ENCODE measurements at places on chromosomes 5 and 9.

GRCh38 chr9:69393425-69393824, 68.4 kb downstream of the ENTREP1 start:
- no peak for DNase-seq

GRCh38 chr5:128376577-128376976, 161.5 kb downstream of the FBN2 start:
- DNase-seq, result peak; percentile 61

DNA sequence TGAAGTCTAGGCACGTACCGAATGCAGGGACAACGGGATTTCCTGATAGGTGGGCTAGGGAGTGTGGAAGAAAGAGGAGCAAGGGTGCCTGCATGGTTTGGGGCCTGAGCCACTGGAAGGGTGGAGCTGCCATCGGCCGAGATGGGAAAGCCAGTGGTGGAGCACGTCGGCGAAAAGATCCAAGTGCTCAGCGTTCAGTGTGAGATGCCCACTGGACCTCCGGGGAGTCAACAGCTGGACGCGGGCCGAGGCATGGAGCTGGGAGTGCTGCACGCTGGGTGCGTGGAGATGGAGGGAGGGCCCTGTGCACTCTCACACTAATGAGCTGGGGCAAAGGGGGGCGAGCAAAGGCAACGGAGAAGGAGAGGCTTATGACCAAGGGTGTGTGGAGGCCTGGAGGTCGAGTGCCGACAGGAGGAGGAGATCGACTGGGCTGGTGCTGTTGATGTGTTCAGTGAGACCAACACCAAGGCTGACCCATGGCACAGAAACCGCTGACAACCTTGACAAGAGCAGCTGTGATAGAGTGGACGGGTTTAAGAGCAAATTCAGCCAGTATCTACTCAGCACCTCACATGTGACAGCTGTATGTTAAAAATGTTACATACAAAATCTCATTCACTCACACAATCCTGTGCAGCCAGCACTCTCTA, 85.7 kb downstream of the STK10 start:
- no peak for DNase-seq

- peak; percentile 89 for DNase-seq
Observed at GRCh38 chr5:157370967-157371366, 89.0 kb upstream of the NIPAL4 start.

GRCh38 chr5:32984851-32985610, 273.9 kb downstream of the NPR3 start:
- DNase-seq, result peak; percentile 61

DNA sequence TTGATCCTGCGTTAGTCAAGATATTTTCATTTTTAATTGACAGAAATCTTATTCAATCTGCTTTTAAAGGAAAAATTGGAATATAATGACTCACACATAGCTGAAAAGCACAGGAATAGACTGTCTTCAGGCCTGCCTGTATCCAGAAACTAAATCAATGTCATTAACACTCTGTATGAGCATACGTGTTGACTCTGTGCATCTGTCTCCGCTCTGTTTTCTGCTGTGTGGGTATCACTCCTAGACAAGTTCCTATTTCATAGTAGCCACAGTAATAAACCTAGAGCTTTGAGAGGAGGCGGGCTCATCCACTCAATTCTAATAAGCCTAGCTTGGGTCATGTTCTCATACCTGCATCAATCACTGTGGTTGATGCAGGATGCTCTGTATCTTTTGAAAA, 267.6 kb downstream of the KCTD16 start:
- DNase-seq, result no peak

DNA sequence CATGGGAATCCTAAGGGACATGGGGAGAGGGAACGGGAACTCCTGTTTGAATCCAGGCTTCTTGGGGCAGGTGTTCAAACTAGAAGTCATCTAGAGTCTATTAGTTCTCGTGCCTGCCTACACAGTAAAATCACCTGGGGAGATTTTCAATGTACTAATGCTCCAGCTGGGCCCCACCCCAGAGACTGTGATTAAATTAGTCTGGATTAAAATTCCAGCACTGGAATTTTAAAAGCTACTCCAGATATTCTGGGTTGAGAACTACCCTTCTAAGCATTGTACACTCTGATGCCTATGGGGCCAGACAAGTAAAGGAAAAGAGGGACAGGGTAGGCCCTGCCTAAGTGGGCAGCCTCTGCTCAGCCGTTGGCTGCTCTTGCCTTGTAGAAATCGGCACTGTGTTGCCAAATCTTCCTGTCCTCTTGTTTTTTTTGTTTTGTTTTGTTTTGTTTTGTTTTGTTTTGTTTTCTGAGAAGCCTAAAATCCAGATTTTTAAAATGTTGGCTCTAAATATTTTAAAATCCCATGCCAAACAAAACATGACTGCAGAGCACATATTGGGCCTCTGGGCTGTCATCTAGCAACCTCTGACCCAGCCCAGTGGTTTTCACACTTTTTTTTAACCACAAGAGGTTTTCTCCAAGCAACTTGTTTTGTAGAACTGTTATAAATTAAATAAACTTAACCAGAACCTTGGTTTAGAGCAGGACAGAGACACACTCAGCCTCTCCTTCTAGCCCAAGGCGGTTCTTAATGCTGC, 29.0 kb downstream of the ADRB2 start:
- DNase-seq, result no peak

- DNase-seq, result no peak
Observed at GRCh38 chr5:88666761-88667495, 216.1 kb downstream of the MEF2C start.

DNA sequence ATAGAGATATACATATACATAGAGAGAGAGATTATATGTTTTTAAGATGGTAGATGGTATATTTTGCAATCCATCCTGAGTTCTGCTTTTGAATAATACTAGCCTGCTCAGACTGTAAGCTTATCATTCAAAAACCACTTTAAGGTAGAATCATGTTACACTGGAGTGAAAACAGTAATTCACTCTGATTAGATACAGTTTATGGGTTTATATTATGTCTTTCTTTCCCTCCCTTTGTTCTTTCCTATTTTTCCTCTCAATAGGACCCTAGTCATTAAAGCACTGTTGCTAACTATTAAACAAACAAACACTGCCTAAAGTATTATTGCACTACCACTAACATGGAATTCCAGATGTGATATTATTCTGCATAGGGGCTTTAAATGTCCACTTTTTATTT, 202.0 kb downstream of the ADAMTSL1 start:
- DNase-seq, result no peak

DNA sequence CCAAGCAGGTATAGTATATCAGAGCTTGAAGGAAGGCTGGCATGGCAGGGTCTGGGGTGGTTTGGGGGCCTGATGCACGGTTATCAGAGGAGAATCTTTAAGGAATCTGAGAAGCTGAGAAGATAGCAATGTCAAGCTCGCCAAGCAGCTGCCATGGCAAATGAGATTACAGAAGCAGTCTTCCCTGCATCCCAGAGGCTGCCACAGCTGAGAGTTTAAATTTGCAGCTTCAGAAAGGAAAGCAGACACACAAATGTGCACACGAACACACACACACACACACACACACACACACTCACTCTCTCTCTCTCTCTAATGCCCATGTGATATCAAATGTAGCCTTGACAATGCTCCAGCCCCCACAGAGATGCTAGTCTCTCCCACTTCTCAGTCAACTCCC, 79.0 kb upstream of the TNC start:
- DNase-seq, result no peak

GRCh38 chr9:129717991-129718390, 34.9 kb downstream of the PTGES start:
- no peak for DNase-seq

- DNase-seq, result no peak
Observed at GRCh38 chr5:107119656-107120055, 551.1 kb downstream of the EFNA5 start.

GRCh38 chr5:179151286-179152118, 91.3 kb downstream of the ZNF354C start:
- DNase-seq, result no peak

DNA sequence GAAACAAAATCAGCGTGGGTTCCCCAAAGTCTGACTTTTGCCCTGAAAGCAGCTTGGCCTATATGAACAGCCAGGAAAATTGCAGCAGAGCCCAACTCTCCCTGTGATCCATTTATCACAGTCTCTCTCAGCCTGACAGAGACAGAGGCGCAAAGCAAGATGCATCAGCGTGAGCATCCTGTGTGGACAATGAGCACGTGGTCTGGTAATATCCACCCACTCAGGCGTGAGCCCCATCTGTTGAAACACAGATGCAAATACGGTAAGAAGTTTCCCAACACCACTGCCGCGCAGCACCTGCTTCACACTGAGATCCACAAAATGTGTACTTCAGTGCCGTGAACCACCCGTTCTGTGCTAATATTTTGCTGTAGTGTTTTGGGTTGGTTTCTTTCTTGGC, 114.6 kb downstream of the MRPL36 start:
- DNase-seq, result no peak

DNA sequence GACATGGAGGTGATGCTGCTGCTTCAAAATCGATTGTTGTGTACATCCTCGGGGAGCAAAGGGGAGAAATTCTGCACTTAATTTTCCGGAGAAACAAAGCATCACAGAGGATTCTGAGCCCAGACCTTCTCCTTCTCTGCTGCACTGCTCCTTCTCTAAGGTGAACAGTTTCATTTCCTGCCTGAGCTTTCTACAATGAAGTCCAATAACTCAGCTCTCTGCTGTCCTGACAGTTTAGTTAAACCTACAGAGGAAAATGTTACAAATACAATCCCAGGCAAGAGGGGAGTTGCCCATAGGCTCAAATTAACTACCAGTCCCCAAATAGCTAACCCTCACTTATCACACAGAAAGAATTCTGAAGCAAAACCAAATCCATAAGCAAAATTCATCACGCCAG, 206.3 kb downstream of the EFNA5 start:
- DNase-seq, result no peak

- no peak for DNase-seq
Observed at GRCh38 chr5:149526845-149527590, 24.2 kb downstream of the CSNK1A1 start.

DNA sequence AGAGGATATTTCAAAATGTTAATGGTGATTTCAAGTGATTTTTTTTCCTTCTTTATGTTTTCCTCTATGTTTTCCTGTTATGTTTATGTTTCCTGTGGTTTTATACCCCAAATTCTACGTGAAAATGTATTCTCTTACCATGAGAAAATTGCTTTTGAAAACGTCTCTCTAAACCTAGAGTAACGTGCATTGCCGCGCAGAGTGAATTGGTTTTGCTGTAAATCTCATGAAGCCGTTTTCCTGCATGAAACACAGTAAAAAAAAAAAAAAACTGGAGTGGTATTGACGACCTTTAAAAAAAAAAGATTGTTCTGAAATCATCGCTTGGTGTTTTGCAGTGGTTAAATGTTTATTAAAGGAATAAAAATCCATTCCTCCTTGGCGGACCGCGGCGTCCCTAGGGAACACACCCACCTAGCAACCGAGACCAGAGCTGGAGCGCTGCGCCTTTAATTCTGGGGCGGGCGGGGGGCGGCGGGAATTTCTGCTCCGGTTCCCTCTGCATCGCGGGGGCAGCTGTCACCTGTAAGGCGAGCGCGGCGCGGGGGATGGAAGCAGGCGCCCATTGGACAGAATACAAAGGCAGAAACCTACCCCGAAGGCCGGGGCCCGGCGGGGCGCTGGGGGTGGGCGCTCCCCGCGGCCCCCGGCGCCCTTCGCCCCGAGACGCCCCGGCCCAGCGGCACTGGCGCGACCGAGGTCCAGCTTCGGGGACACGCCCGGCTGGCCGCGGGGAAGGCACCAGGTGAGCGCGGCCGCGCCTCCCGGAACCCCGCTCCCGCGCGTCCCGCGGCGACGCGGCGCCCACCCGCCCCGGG, at the start of gene SOWAHA:
Gene SOWAHA (plus strand): TSS at position 522 of the 818 bp plus-strand sequence. CDS start 320 bp downstream, outside the sequence.
- DNase-seq, result no peak

DNA sequence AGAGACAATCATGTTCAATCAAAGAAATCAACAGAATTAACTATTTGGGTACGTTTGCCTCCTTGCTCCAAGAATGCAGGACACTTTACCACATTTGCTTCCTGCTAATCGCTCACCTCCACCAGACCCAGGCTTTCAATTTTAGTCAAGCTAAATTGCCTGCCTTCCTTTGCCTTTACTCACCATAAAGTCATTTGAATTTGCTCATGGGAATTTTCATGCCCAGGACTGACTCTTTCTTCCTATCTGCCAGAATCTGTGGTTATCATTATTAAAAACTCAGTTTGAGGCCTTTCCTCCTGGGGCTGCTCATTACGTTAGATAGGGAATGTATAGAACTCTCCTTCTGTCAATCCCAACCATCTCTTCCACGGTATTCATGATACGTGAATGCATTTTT, 1935.3 kb upstream of the WWC1 start:
- DNase-seq, result peak; percentile 39

- peak; percentile 81 for DNase-seq
Observed at GRCh38 chr5:32613050-32613672, 27.8 kb downstream of the SUB1 start.

GRCh38 chr5:143220748-143221251, 182.7 kb downstream of the NR3C1 start:
- DNase-seq, result no peak

DNA sequence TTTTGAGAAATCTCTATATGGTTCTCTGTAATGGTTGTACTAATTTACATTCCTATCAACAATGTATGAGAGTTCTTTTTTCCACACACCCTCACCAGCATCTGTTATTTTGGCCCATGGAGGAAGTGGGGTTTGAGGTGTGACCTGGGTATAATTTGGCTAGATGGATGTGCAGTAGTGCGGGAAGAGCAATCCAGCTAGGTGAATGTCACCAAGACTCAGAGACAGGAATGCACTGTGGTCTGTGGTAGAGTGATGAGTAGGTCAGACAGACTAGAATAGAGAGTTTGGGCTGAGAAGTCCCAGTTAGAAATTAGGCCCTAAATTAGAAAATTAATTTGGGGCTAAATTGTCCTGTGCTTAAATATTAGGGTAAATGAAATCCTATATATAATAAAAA, 32.8 kb upstream of the PIP5K1B start:
- DNase-seq, result no peak

DNA sequence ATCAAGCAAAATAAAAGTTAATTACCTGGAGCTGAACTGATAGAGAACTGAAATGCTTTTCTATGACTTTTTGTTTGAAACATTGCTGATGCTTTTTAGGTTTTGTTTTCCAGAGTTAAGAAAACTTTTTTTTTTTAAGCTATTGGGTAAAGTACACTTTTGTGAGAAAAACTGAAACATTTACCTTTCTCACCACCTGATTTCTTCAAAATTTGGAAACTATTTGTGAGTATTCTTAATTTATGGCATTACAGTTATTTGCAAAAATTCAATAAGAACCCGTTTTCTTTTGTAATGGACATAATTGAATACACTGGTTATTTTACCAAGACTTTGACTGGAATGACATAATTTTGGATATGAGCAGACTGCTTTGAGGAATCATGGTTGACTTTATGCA, 6.6 kb downstream of the C9orf153 start:
- DNase-seq, result no peak

DNA sequence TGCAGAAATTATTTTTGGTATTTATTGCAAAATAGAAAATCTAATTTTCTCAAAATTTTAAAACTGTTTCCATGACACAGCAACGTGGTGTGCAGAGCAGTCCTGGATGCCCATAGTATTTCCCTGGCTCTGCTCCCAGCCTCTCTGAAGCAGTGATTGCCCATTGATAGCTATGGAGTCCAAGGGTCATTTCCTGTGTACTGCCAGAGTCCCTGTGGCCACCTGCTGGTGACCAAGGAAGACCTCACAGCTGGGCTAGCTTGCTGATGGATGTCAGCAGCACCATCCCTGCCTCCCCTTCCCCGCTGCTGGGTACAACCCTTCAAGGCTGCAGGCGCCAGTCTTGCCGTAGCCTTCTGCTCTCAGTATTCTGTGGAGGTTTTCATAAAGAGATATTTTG, 184.1 kb downstream of the DIRAS2 start:
- no peak for DNase-seq

- peak; percentile 79 for DNase-seq
Observed at GRCh38 chr9:129198319-129199043, 20.4 kb upstream of the IER5L start.

GRCh38 chr9:8779478-8779877, 979.9 kb upstream of the DMAC1 start:
- DNase-seq, result no peak

- no peak for DNase-seq
Observed at GRCh38 chr5:4857761-4858160, 282.4 kb upstream of the ADAMTS16 start.

Data from fibroblast of upper back skin (primary cell).